ENCODE measurements at places on chromosomes 7 and 10.

DNA sequence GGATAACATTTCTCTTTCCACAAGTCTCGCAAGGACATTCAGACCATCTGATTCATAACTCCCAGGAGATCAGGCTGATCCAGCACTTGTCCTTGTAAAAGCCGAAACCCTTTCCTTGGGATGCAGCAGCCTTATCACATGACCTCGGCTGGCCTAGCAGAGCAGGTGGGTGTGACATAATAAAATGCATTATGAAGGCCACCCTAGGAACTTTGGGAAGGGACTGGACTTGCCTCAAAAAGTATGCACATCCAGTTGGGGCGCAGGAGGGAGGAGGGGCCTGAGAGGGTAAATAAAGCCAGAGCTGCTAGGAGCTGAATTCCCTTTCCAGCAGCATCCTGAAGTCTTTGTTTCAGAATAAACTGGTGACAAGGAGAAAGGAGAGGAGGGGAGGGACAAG is 260.8 kb downstream of the SNX13 start:
- no peak for DNase-seq

DNA sequence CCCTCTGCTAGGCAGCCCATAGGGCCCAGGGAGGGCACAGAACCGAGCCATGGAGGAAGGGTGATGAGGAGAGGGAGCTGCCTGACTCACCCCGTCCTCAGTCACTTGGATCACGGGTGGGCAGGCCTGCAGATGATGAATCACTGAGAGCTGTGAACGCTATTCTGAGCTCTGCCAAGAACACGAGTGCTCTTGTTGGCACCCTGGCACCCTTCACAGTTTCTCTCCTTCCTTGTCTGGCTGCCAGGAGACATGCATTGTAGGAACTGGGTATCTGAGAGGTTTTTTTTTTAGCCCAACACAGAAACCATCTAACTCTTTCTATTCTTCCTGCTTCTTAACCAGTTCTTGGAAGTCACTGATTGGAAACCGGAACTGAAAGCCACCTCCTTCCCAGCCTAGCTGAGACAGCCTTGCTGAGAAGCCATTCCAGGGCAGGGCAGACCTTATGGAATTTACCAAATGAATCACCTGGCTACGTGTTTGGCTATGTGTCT is 82.1 kb downstream of the SLC37A3 start:
- peak; percentile 75 for DNase-seq

GRCh38 chr10:50600831-50601477 is 22.8 kb downstream of the SGMS1 start:
- DNase-seq: no peak

DNA sequence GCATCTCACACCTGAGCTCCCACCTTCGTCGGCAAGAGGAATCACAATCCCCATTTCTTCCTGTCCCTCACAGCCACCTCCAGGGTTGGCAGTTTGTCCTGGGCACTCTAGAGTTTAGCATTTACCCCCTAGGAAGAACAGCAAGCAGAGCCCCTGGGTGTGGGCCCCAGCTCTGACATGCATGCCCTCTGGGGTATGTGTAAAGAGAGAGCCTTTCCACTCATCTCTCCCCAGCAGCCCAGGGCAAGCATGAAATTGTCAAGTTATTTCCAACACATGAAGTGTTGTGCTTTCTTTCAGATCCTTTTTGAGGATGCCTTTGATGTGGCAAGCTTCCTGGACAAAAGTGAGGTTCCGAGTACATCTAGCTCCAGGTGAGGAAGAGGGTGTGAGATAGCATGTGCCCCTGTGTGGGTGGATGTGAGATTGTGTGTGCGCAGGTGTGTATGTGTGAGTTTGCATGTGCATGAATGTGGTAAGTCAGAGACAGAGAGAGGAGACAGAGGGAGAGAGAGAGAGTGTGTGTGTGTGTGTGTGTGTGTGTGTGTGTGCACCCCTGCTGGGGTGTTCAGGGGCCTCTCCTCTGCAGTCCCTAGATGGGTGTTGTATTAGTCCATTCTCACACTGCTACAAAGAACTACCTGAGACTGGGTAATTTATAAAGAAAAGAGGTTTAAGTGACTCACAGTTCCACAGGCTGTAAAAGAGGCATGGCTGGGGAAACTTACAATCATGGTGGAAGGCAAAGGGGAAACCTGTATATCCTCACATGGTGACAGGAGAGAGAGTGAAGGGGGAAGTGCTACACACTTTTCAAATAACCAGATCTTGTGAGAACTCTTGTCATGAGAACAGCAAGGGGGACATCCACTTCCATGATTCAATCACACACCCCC is 18.1 kb downstream of the STRA8 start:
- no peak for DNase-seq

DNA sequence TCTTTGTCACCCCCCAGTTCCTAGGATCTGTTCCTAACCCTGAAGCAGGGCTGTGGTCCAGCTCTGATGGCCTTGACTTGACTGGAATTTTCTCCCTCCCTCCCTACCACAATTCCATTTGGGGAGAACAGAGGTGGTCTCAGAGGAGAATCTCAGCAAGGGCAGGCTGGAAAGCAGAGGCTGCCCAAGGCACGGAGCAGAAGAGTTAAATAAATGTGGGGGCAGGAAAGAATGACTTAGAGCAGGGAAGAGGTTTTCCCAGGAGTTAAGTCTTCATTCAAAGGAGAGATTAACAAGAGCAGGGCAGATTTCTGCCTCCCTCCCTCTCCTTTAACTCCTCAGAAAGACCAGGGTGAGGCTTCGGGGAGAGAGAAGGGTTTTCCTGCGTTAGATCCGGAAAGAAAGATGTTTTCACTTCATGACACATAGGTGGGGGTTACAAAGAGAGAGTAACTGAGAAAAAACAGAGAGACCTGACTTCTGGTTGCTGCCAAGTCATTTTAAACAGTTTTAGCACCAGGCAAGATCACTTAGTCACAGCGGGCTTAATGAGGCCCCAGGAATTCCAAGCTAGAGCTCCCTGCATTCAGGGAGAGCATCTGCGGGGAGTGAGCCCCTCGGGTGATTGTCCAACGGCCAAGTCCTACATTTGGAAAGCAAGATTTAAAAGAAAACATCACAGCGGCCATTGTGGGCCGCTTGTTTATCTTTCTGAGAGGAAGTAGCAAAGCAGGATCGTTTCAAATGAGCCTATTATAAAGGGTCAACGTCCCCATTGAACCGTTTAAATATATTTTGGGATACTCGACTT is 78.7 kb downstream of the ARHGAP22 start:
- peak; percentile 66 for DNase-seq

DNA sequence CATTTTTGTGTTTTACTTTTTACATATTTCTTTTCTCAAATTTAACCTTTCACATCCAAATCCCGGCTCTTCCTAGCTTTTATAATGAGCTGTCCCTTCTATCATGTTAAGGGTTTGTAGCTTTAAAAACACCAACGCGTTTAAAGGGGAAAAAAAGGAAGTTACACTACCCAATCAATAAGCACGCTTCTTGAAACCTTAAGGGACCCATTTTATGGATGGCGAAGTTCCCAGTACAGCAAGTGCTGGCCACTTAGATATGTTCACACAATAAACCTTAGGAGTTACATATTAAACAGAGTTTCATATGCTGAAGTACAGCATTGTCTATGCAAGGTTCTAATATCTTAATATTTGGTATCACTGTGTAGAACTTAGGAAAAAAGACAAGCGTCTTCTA is 1.8 kb downstream of the GNG11 start:
- DNase-seq: no peak

GRCh38 chr10:75487755-75488125 is 56.3 kb downstream of the LRMDA start:
- DNase-seq: no peak

GRCh38 chr10:50439806-50440205 is 183.9 kb downstream of the SGMS1 start:
- no peak for DNase-seq

- DNase-seq: no peak
These were observed 15.2 kb downstream of the SORBS1 start for GRCh38 chr10:95545981-95546380.

DNA sequence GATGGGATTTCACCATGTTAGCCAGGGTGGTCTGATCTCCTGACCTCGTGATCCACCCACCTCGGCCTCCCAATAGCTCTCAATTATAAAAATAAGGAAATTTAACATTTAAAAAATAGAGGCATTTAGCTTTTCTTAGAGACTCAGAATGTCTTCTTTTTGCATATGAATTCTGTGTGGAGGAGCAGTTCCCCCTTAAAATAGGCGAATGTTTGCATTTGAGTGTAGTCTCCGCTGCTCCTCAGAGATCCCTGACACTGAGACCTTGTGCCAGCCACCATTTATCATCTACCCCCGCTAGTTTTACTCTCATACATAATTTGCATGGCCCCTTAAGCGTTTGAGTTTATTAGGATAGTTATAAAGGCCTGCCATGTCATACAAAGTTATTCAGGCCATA is 461.9 kb downstream of the SORCS3 start:
- no peak for DNase-seq

- DNase-seq: no peak
These were observed 255.2 kb downstream of the ABCA13 start for GRCh38 chr7:48426331-48426965.

GRCh38 chr7:95772771-95773581 is 622 bp downstream of the DYNC1I1 start:
- no peak for DNase-seq

DNA sequence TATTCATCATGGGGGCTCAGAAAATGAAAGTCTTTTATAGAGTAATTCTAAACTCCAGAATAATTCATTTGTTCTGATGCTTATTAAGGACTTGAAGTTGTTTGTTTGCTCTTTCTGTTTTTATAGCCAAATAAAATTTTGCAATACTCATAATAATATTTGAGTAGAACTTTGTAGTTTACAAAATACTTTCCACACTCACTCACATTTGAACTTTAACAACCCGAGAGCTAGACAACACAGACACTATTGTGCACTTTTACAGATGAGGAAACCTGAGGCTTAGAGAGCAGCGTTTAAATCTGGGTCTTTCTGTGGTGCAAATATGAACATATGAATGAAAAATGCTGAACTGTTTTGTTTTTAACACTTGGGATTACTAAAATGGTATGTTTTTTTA is 126.8 kb downstream of the KAT6B start:
- no peak for DNase-seq

DNA sequence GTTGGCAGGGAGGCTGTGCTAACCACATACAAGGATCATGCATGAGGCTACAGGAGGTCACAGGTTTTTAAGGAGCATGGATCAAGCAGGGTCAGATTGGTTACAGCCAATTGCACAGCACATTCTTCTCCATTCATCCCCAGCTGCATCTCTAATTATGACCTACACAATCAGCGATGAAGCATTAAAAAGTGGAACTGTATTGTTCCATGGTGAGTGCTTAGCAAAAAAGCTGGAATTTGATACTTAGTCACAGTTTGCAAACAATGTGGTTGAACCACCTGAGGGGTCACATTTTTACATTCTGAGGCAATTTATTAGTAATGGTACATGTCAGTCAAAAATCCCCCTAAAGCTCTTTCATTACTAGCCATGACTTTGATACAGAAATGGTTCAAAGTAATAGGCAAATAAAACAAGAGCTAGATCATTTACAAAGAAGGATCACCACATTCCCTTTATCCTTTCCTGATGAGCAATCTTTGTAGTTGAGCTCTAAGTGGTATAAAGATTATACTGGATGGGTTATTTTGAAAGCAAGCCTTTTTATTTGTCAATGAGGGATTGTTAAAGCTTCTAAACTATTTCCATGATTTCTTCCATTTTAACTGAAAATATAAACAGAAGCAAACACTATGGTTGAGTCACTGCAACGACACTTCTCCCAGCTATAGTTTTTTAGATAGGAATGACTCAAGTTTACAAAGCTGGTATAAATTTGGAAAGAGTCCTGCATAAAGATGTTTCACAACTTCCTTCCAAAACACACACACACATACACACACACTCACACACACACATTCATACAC is 217.8 kb upstream of the SEMA3A start:
- DNase-seq: peak; percentile 5

GRCh38 chr10:129972966-129973673 is 9.0 kb upstream of the EBF3 start:
- DNase-seq: no peak

- no peak for DNase-seq
These were observed 320.5 kb downstream of the PTPRN2 start for GRCh38 chr7:158266817-158267741.

DNA sequence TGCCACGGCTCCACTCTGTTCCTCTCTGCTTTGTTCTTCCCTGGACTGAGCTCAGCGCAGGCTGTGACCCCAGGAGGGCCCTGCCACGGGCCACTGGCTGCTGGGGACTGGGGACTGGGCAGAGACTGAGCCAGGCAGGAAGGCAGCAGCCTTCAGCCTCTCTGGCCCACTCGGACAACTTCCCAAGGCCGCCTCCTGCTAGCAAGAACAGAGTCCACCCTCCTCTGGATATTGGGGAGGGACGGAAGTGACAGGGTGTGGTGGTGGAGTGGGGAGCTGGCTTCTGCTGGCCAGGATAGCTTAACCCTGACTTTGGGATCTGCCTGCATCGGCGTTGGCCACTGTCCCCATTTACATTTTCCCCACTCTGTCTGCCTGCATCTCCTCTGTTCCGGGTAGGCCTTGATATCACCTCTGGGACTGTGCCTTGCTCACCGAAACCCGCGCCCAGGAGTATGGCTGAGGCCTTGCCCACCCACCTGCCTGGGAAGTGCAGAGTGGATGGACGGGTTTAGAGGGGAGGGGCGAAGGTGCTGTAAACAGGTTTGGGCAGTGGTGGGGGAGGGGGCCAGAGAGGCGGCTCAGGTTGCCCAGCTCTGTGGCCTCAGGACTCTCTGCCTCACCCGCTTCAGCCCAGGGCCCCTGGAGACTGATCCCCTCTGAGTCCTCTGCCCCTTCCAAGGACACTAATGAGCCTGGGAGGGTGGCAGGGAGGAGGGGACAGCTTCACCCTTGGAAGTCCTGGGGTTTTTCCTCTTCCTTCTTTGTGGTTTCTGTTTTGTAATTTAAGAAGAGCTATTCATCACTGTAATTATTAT is 1.2 kb downstream of the CLDN4 start:
- no peak for DNase-seq

DNA sequence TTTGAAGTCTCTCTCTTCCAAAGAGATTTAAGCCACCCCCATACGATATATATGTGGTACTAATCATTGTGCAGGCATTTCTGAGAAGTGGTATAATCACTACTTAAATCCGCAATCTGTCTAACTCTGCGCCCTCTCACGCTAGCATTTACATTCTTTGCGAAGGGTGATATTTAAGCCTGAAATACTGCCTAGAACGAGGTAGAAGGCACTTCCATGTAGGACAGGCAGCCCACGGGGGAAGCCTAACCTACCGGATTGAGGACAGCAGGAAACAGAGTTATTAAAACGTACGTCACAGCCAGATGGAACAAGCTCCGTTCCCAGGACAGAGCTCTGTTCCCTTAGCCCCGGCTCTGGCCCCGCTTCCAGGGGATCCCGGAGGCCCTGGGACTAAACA is 59.3 kb upstream of the ECHDC3 start:
- DNase-seq: no peak

Measured in H54 (cell line).